Stimulated activated memory B cell treated with anti-CD40 and anti-IgM and Interleukin-4, amounts not matched to agents 10 μg/mL and 1 μg/mL and 100 μg/mL, for 72 hours (primary cell): ENCODE measurements at places on chromosomes 2 and 18.

- peaks cover 11% of the 10 kb centered on the region for H3K27me3 ChIP-seq
- H3K36me3 ChIP-seq, result no peaks in the 10 kb centered on the region
- H3K27ac ChIP-seq, result no peak overlapping the region
- H3K4me3 ChIP-seq, result no peak overlapping the region
- no peak for ATAC-seq
Measured at GRCh38 chr18:297936-298335, 30.1 kb upstream of the THOC1 start.

DNA sequence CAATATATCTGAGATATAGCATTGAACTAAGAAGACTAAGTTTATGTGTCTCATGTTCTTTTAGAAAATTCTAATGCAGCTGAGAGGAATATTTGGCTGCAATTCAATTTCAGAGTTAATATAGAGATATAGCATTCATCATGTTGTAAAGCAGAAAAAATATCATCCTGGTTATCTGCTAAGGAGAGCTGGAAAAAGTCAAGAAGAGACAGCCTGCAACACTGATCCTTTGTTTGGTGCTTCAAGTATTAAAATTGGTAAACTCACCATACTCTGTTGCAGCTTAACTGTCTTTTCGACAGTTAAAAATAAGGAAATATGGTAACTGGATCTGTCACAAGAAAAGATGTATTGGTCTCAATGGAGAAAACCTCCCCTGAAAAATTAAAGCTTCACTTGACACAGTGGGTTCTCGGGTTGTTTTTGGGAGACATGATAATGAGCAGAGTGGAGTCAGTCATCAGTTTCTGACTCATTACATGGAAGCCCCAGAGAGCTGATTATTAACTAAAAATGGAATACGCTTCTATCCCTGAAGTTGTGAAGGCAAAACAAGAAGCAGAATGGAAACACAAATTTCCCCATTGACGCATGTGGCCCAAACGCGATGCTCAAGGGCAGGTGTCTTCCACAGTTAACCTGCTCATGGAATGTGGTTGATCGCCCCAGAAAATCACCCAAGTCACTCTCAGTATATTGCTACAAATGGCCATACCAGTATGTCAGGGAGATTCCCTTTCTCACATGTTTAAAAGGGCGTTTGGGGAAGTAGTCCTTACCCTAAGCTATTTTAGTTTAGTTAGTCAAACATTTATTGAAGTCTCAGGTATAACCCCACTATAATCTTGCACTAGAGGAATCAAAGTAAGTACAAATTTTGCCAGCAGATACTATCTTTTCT lies 8.2 kb downstream of the BCL2 start:
- peak overlapping the region; percentile 99 for H3K4me3 ChIP-seq
- peak; percentile 89 for ATAC-seq
- H3K27ac ChIP-seq, result peak overlapping the region; percentile 92
- H3K4me1 ChIP-seq, result peaks cover 89% of the 10 kb centered on the region
- no peaks in the 10 kb centered on the region for H3K27me3 ChIP-seq
- H3K36me3 ChIP-seq, result peaks cover 67% of the 10 kb centered on the region

DNA sequence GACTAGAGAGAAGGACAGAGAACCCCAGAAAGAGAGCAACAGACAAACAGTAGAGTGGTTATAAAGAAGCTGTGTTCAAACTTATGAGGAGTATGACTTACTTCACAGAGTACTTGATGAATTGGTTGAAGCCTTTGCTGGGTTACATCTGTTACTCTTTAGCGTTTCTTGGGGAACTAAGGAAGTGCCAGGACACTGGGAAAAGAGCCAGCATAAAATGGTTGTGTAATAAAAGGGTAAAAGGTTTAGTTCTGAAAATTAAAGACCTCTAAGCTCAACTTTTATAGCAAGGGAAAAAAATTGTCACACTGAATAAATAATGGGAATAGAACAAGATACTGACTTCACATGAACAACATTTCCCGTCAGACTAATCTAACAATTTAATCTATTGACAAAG lies 17.0 kb upstream of the STAT4 start:
- no peak overlapping the region for H3K27ac ChIP-seq
- peaks cover 5% of the 10 kb centered on the region for H3K4me1 ChIP-seq
- no peak overlapping the region for H3K4me3 ChIP-seq
- peaks cover 23% of the 10 kb centered on the region for H3K27me3 ChIP-seq
- ATAC-seq, result no peak
- H3K36me3 ChIP-seq, result no peaks in the 10 kb centered on the region

GRCh38 chr2:219570924-219571310 lies 422 bp downstream of the OBSL1 start:
- H3K4me3 ChIP-seq, result no peak overlapping the region
- no peaks in the 10 kb centered on the region for H3K36me3 ChIP-seq
- peaks cover 66% of the 10 kb centered on the region for H3K27me3 ChIP-seq
- ATAC-seq, result no peak

DNA sequence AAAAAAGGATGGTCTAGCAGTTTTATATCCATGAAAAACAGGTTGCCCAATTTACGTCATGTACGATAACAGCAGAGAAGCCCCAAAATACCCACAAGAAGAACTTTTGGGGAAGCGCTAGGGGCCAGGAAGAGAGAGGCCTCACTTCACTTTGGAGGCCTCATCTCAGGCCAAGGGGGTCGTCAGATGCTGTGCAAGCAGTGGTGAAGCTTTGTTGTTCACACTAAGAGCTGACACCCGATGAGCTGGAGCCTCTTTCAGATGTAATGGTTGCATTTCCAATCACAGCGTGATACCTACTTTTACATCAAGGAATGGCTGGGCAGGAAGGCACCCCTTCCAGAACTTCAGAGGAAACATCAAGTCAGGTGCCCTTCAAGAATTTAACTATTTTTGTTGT lies 242.3 kb upstream of the PXDN start:
- H3K27ac ChIP-seq, result no peak overlapping the region
- H3K27me3 ChIP-seq, result no peaks in the 10 kb centered on the region
- no peaks in the 10 kb centered on the region for H3K4me1 ChIP-seq
- no peaks in the 10 kb centered on the region for H3K36me3 ChIP-seq

GRCh38 chr2:12288048-12288447 lies 428.7 kb upstream of the TRIB2 start:
- H3K27me3 ChIP-seq, result no peaks in the 10 kb centered on the region
- no peaks in the 10 kb centered on the region for H3K36me3 ChIP-seq
- H3K4me3 ChIP-seq, result no peak overlapping the region
- H3K4me1 ChIP-seq, result peaks cover 25% of the 10 kb centered on the region
